Brain (organoid and tissue), 16 donors: ENCODE measurements at places on chromosomes 2 and 18. TPM values are rescaled to one million over a fixed set of nuclear protein-coding genes. Genes with fewer than 3 reads are reported as not detected.

The KCNG2 gene
- polyA plus RNA-seq = 0.20 TPM

The AMER3 gene
- 5.7 TPM for polyA plus RNA-seq

The C2orf66 gene
- not detected for polyA plus RNA-seq

The LYG1 gene
- polyA plus RNA-seq = 0.36 TPM

The PRSS56 gene
- not detected for polyA plus RNA-seq
